Stimulated activated CD4-positive, alpha-beta T cell treated with anti-CD3 and anti-CD28 coated beads, Interleukin-12 subunit alpha, Interleukin-12 subunit beta, amount 100 ng/mL, for 4 hours (primary cell): ENCODE measurements at places on chromosomes 16 and 17.
A peak's percentile ranks its signal among the peaks of the same experiment; 100 is the strongest.

DNA sequence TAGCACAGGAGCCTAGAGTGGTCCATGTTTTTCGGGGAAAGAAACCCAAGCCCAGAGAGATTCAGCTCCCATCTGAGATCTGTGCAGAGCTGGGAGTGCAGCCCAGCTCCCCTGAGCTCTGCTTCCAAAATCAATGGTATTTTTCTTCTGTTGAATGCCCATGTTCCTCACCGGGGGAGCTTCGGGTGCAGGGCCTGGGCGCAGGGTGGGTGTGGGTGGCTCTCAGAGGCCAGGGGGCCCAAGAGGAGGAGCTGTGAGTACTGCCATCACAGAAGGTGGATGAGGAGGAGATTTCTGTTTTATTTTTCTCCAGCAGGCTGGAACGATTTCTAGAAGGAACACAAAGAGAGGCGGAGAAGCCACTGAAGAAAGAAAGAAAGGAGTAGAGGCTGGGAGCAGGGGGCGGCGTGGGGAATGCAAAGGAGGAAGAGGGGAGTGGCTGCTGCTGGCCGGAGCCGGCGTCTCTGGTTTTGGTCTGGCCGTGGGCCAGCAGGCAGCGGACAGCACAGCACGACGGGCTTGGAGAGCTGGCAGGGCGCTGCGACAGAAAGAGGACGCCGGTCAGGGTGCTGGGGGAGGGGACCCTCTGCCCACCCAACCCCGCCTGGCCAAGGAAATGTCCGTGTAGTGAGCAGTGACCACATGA lies 76.2 kb upstream of the KSR1 start:
- DNase-seq, result no peak

GRCh38 chr16:31713071-31713944 lies 160.3 kb upstream of the ZNF267 start:
- DNase-seq, result peak; percentile 89

GRCh38 chr17:55402374-55402773 lies 19.3 kb downstream of the MMD start:
- no peak for DNase-seq

GRCh38 chr16:72051818-72052217 lies 2.5 kb upstream of the HP start:
- DNase-seq, result no peak

DNA sequence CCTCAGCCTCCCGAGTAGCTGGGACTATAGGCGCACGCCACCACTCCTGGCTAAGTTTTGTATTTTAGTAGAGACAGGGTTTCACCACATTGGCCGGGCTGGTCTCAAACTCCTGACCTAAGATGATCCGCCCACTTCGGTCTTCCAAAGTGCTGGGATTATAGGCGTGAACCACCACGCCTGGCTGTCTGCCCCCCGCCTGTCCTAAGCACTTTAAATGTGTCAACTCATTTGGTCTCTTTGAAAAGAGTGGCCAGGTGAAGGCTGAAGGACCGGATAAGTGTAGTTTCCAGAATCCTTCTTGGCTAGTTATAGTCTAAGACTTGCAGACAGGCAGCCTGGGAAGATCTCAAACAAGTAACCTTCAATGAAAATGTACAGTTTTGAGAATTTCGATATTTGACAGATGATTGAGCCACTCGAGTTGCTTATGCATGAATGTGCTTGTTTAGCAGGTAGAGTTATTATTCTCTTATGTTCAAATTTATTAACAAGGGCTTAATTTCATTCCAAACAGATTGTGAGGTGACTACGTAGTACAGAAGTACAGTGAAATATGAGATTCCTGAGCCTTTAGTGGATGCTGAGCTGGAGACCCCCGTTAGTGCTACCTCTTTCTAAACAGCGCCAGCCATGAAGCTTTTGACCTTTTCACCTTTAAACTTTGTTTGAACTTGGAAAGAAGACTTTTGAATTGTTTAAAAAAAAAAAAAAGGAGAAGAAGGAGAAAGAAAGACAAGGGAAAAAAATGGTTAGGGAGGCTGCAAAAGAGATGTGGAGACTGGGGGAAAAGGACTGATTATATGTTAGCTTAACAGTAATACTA lies 164.4 kb upstream of the TBX2 start:
- no peak for DNase-seq
